Memory B cell (primary cell): ENCODE measurements at places on chromosomes 5 and 9.

DNA sequence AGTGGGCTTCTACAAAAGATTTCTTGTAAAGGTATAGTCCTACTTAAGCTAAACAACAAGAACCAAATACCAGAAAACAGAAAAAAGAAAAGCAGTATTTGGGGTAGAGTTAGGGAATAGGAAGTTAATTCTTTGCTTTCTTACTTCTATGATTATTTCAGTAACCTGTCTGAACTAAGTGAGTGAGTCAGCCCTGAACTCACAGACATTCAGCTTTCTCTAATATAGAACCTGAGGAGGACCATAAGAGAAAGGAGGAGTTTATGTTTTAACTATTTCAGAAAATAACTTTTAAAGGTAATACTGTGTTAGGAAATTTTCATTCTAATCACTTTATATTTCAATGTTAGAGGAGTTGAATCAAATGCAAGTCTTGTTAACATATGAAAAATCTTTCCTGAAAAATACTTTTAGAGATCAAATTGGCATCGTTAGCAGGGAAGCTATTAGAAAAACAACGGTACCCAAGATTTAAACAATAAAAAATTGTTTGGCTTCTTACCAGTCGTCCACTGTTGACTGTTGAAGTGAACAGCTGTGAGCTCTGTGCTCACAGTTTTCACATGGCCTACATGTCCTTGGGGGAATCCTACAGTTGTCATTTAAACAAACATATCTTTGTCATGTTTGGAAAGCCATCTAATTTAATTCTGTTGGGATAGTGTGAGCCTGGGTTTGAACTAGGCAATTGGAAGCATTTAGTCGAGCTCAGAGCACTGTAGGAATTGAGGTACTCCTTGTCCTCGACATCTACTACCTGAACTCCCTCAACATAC lies 19.9 kb upstream of the ZFAND5 start:
- peaks cover 2% of the 10 kb centered on the region for H3K36me3 ChIP-seq
- peaks cover 2% of the 10 kb centered on the region for H3K4me1 ChIP-seq
- no peak for DNase-seq
- H3K27ac ChIP-seq = no peak overlapping the region
- H3K4me3 ChIP-seq = no peak overlapping the region
- peaks cover 2% of the 10 kb centered on the region for H3K27me3 ChIP-seq

- no peak overlapping the region for H3K4me3 ChIP-seq
- no peak for DNase-seq
- H3K4me1 ChIP-seq = no peaks in the 10 kb centered on the region
- H3K36me3 ChIP-seq = no peaks in the 10 kb centered on the region
- no peaks in the 10 kb centered on the region for H3K27me3 ChIP-seq
Observed at GRCh38 chr5:16763211-16763610, 146.4 kb upstream of the RETREG1 start.

DNA sequence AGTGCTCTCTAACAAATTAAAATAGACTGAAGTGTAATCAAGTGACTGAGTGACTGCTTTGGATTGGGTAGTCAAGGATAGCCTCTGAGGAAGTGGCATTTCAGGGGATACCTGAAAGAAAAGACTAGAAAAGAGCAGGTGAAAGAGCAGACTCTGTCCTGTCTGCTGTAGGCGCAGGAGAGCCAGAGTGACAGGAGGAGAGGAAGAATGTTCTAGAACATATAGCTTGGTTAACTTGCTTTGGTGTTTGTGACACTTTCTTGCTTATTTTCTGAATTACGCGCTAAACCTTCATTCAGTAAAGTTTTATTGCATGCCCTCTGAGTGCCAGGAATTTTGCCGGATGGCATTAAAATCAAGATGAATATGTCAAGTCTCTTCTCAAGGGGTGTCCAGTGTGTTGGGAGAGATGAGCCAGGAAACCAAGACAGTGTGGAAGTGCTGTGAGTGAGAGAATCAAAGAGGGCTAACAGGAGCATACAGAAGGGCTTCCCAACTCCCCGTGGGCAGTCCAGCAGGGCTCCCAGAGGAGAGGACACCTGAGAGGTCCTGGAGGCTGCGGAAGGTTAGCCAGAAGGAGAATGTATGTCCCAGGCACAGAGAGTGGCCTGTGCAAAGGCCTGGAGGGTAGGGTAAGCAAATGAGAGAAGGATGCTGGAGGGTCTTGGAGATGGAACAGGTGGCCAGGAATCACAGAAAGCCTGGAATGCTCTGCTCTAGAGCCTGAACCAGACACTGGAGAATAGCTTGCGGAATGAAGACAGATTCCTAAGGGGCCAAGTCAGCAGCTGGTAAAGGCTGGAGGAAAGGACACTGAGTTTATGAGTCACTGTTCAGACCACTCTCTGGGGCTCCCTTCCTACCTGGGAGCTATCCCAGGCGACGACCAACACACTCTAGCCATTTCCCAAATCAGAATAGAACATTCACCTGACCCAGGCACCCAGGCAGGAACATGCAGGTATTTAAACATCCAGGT lies 59.3 kb downstream of the SLC22A5 start:
- H3K4me3 ChIP-seq = peak overlapping the region; percentile 59
- peaks cover 15% of the 10 kb centered on the region for H3K36me3 ChIP-seq
- peaks cover 75% of the 10 kb centered on the region for H3K4me1 ChIP-seq
- peak overlapping the region; percentile 96 for H3K27ac ChIP-seq
- H3K27me3 ChIP-seq = no peaks in the 10 kb centered on the region

DNA sequence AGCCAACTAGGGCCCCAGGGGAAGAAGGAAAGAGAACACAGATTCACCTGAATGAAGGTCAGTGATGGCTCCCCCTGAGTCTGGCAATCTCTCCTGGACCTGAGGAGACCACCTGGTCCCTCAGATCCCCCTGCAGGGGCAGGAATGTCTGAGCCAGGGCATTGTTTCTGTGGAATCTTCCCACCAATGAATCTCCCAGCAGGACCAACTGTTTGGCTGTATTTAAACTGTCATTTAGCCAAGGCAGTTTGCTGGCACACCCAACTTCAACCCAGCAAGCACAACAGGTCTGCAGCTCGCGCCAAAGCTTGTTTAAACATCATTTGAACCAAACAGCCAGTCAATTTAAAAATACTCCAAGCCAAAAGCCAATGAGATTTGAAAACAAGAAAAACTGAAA lies 92.6 kb downstream of the SH3TC2 start:
- no peak for DNase-seq
- H3K36me3 ChIP-seq = no peaks in the 10 kb centered on the region
- H3K27ac ChIP-seq = no peak overlapping the region
- peaks cover 12% of the 10 kb centered on the region for H3K27me3 ChIP-seq
- H3K4me1 ChIP-seq = no peaks in the 10 kb centered on the region
- H3K4me3 ChIP-seq = no peak overlapping the region

- H3K27me3 ChIP-seq = peaks cover 42% of the 10 kb centered on the region
- no peak overlapping the region for H3K4me3 ChIP-seq
- no peak for DNase-seq
- no peak overlapping the region for H3K27ac ChIP-seq
- H3K36me3 ChIP-seq = no peaks in the 10 kb centered on the region
Observed at GRCh38 chr9:36781533-36781932, 208.8 kb downstream of the MELK start.

DNA sequence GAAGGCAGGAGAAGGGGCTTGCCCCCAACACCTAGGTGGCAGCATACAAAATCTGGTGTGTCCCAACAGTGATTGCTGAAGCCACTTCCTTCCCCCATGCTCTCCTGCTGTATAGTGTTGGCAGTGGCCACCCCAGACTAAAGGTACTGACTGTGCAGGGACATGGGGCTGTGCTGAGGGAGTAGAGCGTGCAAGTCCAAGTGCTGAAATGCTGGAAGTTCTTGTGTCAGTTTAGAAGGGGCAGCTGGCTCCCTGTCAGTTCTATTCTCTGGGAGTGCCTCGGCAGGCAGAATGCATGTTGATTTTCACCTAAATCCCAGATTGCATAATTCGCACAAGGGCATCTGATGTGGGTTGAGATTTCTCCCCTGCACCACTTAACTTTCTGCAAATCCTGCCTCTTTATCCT lies 68.6 kb downstream of the GDNF start:
- no peaks in the 10 kb centered on the region for H3K4me1 ChIP-seq
- H3K4me3 ChIP-seq = no peak overlapping the region
- no peak overlapping the region for H3K27ac ChIP-seq
- no peak for DNase-seq
- H3K27me3 ChIP-seq = peaks cover 5% of the 10 kb centered on the region
- no peaks in the 10 kb centered on the region for H3K36me3 ChIP-seq

GRCh38 chr5:146643776-146644175 lies 127.8 kb upstream of the GPR151 start:
- H3K4me1 ChIP-seq = no peaks in the 10 kb centered on the region
- no peaks in the 10 kb centered on the region for H3K36me3 ChIP-seq
- H3K27ac ChIP-seq = no peak overlapping the region
- no peak overlapping the region for H3K4me3 ChIP-seq
- no peak for DNase-seq

GRCh38 chr9:135566552-135566951 lies 5.0 kb downstream of the PAEP start:
- H3K36me3 ChIP-seq = no peaks in the 10 kb centered on the region
- no peak overlapping the region for H3K4me3 ChIP-seq
- H3K27me3 ChIP-seq = peaks cover 16% of the 10 kb centered on the region
- no peak overlapping the region for H3K27ac ChIP-seq
- no peaks in the 10 kb centered on the region for H3K4me1 ChIP-seq
- DNase-seq = no peak

GRCh38 chr5:176184608-176185132 lies 53.6 kb upstream of the SIMC1 start:
- DNase-seq = no peak
- H3K27ac ChIP-seq = no peak overlapping the region
- H3K36me3 ChIP-seq = no peaks in the 10 kb centered on the region
- peaks cover 7% of the 10 kb centered on the region for H3K27me3 ChIP-seq
- no peak overlapping the region for H3K4me3 ChIP-seq

DNA sequence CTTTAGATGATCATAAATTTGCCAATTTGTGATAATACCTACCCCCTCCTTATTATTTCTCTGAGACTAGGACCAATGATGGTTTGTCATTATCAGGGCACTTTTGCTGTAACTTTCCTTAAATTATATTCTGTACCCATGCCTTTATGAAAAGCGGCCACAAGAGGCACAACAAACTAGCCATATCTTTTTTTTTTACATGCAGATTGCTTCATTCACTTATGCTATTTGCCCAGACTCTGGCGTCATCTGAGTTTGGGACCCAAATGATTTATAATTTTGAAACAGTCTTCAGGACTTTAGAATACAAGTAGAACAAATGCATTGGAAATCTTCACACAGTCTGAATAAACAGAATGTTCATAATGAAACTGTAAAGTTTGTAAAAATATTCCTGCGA lies 408.1 kb downstream of the MAT2B start:
- H3K4me3 ChIP-seq = no peak overlapping the region
- DNase-seq = no peak
- peaks cover 12% of the 10 kb centered on the region for H3K36me3 ChIP-seq

DNA sequence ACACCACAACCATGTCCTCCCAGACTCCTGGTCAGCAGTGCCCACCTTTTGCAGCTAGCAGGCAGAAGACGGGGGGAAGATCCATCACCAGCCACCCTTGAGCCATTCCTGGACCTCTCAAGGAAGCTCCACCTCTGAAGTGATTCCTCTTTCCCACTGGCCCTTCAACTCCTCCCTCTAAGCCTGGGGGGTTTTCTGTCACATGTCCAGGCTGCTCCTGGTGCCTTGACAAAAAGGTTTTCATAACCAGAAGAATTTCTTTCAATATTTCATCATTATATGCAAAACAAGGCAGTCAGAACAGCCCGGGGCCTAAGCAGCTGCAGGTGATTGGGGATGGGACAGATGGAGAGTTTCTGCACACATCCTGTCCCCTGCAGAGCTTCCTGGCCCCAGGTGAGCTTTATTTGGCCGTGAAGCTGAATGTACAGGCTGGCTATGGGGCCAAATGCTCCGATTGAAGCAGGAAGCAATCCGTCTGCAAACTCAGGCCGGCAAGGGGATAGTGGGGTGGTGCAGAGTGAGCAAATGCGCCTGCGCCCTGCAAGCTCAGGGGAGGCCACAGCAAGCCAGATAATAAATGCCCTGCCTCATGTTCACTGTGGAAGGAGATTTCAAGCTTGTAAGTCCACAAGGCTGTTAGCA lies 173.5 kb downstream of the C5orf15 start:
- DNase-seq = no peak
- no peak overlapping the region for H3K27ac ChIP-seq
- no peak overlapping the region for H3K4me3 ChIP-seq
- H3K27me3 ChIP-seq = peaks cover 10% of the 10 kb centered on the region

GRCh38 chr9:83219154-83219923 lies 156.4 kb upstream of the RASEF start:
- peak overlapping the region; percentile 49 for H3K4me3 ChIP-seq
- H3K27ac ChIP-seq = no peak overlapping the region
- DNase-seq = no peak
- H3K36me3 ChIP-seq = no peaks in the 10 kb centered on the region
- peaks cover 8% of the 10 kb centered on the region for H3K27me3 ChIP-seq
- H3K4me1 ChIP-seq = peaks cover 2% of the 10 kb centered on the region

DNA sequence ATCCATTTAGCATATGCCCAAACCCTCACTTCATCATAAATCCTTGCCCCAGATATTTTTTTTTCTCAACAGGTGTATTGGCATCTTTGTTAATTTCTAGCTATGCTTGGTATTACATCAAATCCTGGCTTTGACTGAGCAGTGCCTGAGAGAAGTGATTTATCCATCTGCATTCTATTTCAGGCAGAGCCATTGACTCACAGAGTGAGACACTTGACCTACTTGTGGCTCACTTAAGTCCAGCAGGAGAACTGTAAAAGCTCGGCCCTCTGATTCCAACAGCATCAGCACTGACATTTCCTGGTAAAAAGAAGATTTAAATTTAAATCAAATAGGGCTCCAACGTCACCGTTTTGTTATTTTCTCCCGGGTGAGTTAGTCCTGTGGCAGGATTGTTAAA lies 93.4 kb downstream of the PLK2 start:
- no peak overlapping the region for H3K27ac ChIP-seq
- DNase-seq = no peak
- H3K4me1 ChIP-seq = no peaks in the 10 kb centered on the region
- H3K36me3 ChIP-seq = no peaks in the 10 kb centered on the region
- no peaks in the 10 kb centered on the region for H3K27me3 ChIP-seq

DNA sequence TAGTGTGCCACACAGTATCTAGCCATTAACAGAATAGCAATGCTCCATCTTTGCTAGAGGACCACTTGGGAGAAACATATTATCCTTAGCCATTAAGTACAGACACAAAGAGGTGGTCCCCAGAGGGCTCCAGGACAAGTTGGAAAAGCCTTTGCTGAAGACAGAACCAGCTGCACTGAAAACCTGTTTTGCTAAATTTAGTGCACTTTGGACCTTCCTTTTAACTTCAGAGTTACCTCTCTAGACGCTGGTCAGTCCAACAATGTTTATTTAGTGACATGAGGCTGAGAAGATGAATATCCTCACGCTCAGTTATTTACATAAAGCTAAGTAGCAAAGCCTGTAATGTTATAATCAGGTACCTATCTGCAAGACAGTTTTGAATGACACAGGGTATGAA lies 265.0 kb upstream of the ZNF608 start:
- no peak overlapping the region for H3K27ac ChIP-seq
- H3K36me3 ChIP-seq = no peaks in the 10 kb centered on the region
- H3K4me1 ChIP-seq = peaks cover 12% of the 10 kb centered on the region
- DNase-seq = no peak
